NT2/D1 (cell line): ENCODE measurements at places on chromosomes 1 and 21.

DNA sequence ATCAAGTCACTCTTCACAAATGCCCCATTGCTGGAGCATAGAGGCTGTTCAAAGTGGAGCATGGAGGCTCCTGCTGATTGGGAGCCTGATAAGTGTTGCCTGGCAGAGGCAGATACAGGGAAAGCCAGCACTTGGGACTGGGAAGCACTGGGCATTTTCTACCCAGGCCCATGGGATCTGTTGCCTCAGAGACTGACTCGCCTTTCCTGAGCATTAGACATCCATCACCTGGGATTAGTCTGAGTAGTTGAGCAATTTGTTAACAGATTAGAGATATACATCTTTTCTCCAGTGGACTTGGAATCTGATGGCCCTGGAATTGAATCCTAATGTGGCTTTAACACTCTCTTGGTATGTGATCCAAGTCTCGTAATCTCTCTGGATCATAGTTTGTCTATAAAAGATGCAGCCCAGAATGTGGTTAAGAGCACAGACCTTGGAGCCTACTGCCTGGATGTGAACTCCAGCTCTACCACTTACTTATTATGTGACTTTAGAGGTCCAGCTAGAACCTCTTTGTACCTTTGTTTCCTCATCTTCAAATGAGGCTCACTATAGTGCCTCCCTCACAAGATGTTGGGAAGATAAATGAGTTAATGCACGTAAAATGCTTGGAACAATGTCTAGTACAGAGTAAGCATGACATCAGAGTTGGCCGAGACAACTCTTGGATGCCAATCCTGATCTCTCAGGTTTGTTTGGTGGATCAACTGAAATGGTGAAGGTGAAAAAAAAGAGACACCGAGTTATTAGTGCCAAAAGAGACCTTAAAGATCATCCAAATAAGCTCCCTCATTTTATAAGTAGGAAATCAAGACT, 38.3 kb upstream of the NRDC start:
- no peak for DNase-seq

GRCh38 chr1:3384407-3384806, 70.1 kb upstream of the ARHGEF16 start:
- DNase-seq, result no peak

DNA sequence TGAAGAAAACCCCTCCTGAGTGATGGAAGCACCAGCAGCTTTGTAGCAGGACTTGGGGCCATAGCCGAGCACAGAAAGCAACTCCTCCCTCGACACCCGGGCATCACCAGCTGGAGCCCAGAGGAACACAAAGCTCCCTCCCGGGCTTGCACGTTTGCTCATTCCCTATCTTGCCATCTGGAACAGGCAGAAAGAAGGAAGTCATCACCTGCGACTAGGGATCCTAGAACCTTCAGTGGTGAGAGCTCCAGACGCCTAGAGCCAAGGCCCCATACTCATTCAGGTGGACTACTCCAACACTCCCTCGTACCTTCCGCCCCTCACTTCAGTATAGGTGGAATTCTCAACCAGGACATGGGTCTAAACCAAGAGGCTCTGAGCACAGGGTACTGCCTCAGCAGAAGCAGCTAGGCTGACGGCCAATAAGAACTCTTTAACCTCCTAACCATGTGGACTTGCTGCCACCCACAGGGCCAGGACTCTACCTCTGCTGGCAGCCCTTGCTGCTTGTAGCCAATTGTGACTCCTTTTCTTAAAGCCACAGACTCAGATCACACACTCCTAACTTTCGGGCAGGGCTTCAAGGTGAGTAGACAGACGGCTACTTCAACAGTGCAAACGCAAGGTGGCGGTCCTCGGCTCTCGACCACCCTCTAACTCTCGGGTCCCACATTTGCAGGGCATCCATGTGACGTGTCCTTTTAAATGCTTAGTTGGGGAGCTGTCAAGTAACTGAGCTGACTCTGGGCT, 65.4 kb downstream of the NPHP4 start:
- no peak for DNase-seq

DNA sequence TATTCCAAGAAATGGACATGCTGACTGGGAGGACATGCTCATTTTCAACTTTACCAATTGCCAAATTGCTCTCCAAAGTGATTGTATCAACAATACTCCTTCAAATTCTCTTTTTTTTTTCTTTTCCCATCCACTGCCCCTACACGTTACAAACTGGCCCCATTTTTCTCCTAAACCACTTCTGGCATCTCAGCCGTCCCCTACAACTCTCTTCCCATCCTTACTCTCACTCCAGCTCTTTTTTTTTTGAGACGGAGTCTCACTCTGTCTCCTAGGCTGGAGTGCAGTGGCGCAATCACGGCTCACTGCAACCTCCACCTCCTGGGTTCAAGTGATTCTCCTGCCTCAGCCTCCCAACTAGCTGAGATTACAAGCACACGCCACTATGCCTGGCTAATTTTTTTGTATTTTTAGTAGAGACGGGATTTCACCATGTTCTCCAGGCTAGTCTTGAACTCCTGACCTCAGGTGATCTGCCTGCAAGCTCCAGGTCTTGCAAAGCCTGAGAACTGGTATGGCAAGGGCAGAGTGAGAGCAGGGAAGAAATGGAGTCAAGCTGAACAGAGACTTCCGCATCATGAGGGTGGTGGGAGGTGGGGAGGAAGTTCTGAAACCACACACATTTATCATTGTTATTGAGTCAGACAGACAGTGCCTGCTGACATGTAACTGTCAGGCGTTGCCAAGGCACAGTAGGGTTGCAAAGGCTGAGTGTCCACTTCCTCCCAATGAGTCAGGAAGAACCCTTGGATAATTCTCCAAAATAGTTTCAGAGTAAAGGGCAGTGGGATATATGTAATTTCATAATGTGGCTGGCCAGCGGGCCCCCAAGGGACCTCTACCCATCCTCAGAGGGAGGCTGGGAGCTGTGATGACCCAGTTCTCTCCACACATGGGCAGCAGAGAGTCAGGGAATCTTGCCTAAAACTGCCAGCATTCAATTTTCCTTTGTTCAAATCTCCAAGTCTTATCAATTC, 17.4 kb downstream of the CELA3A start:
- no peak for DNase-seq

DNA sequence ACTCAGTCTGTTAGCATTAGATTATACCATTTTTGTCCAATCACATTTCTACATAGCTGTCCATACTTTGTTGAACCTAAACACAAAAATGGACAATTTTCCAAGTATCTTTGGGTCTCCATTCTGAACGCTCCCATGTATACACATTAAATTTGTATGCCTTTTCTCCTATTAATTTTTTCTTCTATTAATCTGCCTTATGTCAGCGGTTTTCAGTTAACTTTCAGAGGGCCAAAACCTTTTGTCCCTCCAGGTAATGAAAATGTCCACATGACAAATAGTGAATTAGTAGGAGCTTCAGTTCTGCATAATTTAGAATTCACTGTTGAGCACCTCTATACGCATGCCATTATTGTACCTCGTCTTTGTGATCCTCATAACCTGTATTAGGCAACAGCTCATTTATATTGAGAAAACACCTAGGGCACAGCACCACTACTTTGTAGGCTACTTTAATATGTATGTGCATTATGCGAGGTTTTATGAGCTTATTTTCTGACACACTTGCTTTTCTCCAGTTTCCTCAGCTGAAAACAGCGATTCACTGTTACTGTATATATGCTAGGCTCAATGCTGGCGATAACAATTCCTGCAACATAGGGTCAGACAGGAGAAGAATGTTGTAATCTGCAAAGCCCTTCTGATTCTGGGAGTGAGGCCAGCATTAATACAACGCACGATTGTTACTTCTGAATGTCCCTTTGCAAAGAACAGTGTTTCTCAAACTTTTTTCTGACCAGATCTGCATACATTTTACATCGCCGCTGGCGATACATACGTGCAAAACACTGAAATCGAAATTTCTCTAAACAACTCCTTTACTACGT, 1.1 kb upstream of the ABCD3 start:
- no peak for DNase-seq

DNA sequence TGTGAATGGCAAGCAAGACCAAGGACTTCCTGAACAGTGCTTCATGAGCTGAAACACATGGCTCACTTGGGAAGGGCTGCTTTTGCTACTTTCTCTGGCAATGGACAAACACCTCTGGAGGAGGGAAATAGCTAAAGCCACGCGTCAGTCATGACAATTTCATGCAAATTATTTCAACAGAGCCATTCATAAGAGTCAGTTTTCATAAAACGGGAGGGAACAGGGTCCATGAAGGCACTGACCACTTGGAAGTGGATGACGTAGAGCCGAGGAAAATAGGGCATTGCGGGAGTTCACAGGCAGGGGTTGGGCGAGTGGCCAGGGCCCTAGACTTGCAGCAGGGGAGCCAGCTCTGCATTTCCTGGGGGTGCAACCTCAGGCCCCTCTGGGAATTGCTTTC, 43.9 kb downstream of the SDC3 start:
- DNase-seq, result no peak

GRCh38 chr1:31510853-31511789, 65.2 kb upstream of the TINAGL1 start:
- no peak for DNase-seq

GRCh38 chr1:231715816-231716722, 89.5 kb downstream of the DISC1 start:
- no peak for DNase-seq

DNA sequence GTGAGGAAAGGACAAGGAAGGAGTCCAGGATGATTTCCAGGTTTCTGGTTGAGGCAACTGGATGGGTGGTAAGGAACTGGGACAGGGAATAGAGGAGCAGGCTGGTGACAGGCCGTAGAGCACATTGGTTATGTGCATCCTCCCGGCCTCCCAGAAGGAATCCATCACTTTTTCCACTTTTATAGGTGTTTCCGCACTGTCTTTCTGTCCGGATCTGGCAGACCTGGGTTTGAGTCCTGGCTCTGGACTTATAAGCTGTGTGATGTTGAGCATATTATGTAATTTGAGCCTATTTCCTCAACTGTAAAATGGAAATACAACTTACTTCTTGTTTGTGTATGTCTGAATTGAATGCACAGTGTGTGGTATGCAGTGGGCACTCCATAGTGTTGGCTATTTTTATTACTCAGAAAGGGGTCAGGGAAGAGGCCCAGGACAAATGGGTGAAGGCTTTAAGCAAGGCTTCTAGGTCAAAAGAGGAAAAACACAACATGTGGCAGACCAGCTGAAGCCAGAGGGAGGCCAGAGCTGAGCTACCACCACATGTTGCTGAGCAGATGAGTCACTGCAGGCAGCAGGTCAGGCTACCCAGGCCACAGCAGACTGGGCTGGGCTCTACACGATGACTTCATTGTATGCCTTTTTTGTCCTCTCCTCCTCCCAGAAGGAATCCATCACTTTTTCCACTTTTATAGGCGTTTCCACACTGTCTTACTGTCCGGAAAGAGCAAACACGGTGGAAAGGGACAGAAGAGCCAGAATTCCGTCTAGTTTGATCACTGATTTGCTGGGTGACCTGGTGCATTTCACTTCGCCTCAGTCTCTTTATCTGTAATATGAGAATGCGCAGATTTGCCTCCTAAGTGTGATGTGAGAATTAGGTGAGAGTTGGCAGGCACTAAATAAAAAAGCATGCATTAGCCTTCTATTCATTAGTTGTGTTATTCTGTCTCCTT, 791 bp upstream of the MAST2 start:
- DNase-seq, result peak; percentile 69

- DNase-seq, result peak; percentile 69
These were observed 123.4 kb upstream of the FOXD3 start for GRCh38 chr1:63198871-63199394.

- no peak for DNase-seq
These were observed 168.5 kb upstream of the IRF2BP2 start for GRCh38 chr1:234778221-234779159.

DNA sequence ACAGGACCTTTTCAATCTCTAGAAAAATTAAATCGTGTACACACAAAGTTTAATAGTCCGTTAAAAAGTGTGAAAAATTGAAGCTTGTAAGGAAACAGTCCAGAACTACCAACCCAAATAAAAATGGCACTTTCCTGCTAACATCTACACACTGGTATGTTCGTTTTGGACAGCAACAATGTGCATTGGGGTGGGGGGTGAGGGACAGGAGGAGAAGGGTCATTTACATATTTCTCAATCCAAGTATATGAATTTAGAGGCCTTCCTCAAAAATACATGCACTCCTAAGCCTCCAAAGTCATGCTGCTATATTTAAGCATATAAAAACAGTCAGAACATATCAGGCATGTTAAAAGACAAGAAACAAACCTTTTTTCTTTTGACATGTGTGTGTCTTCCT, 2.5 kb downstream of the PPP1R15B start:
- DNase-seq, result no peak

DNA sequence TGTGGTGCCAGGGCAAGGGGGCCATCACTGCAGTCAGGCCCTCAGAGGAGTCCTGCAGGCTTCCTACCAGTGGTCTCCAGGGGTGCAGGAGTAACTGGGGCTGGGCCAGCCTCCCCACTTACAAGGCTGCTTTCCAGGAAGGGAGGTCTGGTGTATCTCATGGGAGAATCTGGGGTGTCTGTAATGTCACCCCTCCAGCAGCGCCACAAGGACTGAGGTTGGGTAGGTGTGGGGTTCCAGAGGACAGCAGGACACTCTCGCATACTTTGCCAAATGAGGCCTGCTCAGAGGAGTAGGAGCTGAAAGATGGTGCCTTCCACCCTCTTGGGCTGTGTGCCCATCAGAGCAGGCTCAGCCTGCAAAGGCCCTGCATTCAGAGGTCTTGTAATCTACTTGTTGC, 46.9 kb downstream of the TNNT2 start:
- no peak for DNase-seq

GRCh38 chr21:32548978-32549377, 36.3 kb downstream of the TCP10L start:
- DNase-seq, result no peak

GRCh38 chr1:31261916-31262315, 22.2 kb upstream of the NKAIN1 start:
- DNase-seq, result no peak

- DNase-seq, result peak; percentile 92
These were observed at the start of gene UBQLN4 for GRCh38 chr1:156053768-156054499. Gene UBQLN4, minus strand, starts transcription at chr1:156053798. Its CDS starts 97 bp downstream, at chr1:156053701.
